ENCODE measurements at places on chromosomes 7 and 10. TPM values are rescaled to one million over a fixed set of nuclear protein-coding genes. Genes with fewer than 3 reads are reported as not detected.

The FFAR4 gene
- total RNA-seq = 0.52 TPM

The AZGP1 gene
- total RNA-seq = 9.4 TPM

The TMEM140 gene
- total RNA-seq = 1.6 TPM

The IFIT1B gene
- 2.1 TPM for total RNA-seq

The EGFR gene
- 17.7 TPM for total RNA-seq

The ADAM12 gene
- total RNA-seq = 13.0 TPM

The PIK3AP1 gene
- 6.3 TPM for total RNA-seq

The HSPA12A gene
- 8.4 TPM for total RNA-seq

The CDH23 gene
- total RNA-seq = 3.7 TPM

The KEL gene
- 3.1 TPM for total RNA-seq

The GTF2IRD2 gene
- total RNA-seq = 36.0 TPM

The CYP2C19 gene
- total RNA-seq = not detected

The RSPH10B gene
- 2.1 TPM for total RNA-seq

The GIMAP2 gene
- total RNA-seq = 9.4 TPM

The CRTAC1 gene
- total RNA-seq = 0.52 TPM

The FAM131B gene
- 1.0 TPM for total RNA-seq

The HECW1 gene
- not detected for total RNA-seq

The SLC18A3 gene
- not detected for total RNA-seq

The PPP1R3A gene
- 65.8 TPM for total RNA-seq

The FAM13C gene
- total RNA-seq = 31.8 TPM

The RNF32 gene
- total RNA-seq = 0.52 TPM

The AVL9 gene
- 17.7 TPM for total RNA-seq

The UCMA gene
- 1.6 TPM for total RNA-seq

The SEPTIN14 gene
- total RNA-seq = not detected

The NCAPG2 gene
- total RNA-seq = 9.4 TPM

The ASB10 gene
- total RNA-seq = 3.7 TPM

The AQP1 gene
- 67.8 TPM for total RNA-seq

The CACUL1 gene
- 17.7 TPM for total RNA-seq

The OR2A42 gene
- under 0.01 TPM for total RNA-seq

Measured in skeletal muscle tissue (tissue), 5 donors.